ENCODE measurements at places on chromosomes 1 and 21.

- no peak for DNase-seq
Measured at GRCh38 chr1:110190282-110190929, 19.7 kb upstream of the KCNC4 start.

- no peak for DNase-seq
Measured at GRCh38 chr1:208219098-208219658, 25.0 kb downstream of the PLXNA2 start.

- no peak for DNase-seq
Measured at GRCh38 chr1:110606657-110607535, 738 bp upstream of the KCNA2 start.

GRCh38 chr1:32393832-32394140, 455 bp downstream of the BSDC1 start:
- DNase-seq = no peak

DNA sequence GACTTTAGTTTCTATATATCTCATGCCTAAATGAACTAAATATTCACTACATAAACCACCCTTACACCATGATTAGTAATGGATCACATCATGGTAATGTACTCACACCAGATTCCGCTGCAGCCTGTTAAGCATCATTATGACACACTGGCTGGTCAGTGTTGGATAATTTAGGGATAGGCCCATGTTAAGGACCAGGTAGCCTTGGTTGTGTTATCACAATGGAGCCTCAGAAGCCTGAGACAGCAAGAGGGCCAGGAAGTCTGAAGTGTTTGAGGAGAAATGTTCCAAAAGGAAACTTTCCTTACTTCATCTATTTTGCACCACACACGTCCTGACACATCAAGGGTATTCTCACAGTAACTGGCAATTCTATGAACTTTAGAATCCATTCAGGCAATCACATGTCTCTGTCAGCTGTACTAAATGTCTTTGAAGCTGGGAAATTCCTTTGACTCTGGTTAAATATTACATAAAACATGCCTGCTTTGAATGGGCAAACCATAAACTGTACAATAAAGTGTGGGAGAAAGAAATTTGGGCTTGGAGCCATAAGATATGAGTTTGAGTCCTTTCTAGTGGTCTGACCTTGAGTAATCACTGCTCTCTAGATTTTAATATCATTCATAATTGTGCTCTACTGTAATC, 105.3 kb upstream of the DPT start:
- DNase-seq = no peak

DNA sequence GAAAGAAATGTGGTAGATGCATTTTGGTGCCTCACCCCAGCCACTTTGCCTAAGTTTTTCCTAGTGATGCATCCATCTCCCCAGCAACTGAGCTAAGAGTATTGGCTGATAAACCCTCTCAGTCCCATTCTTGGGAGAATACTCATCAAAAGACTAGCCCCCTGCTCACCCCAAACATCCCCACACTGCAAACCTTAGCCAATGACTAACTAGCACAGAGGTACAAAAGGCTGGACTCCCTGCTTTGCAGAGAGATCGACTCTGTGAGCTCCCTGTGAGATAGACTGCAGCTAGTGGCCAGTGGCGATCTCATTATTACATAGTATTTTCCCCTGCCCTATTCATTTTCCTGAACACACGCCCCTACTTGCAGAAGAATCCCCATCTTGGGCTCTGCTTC, 155.3 kb downstream of the HHIPL2 start:
- DNase-seq = peak; percentile 87

GRCh38 chr1:221089803-221090202, 210.6 kb downstream of the HLX start:
- no peak for DNase-seq

GRCh38 chr1:16960560-16961296, 19.7 kb downstream of the MFAP2 start:
- peak; percentile 77 for DNase-seq

GRCh38 chr1:46301808-46302640, 1.4 kb downstream of the LRRC41 start:
- peak; percentile 28 for DNase-seq

DNA sequence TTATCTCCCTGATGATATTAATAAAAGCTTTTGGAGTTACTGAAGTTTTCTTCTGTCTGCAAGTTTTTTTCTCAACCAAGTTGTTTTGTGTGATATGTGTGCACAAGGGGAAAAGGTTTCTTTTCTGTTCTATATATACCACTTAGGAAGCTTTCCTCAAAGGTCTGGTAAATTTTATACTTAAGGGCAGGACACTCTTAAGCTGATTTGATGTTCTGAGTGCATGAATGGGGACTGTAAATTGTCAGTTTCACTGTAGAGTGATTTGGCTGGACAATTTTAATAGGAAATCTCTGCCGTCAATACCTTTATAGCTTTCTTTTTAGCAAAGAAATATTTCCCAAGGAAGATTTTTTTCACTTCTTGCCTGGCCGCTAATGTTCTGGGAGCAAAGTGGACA, 354.7 kb downstream of the TGFB2 start:
- no peak for DNase-seq

DNA sequence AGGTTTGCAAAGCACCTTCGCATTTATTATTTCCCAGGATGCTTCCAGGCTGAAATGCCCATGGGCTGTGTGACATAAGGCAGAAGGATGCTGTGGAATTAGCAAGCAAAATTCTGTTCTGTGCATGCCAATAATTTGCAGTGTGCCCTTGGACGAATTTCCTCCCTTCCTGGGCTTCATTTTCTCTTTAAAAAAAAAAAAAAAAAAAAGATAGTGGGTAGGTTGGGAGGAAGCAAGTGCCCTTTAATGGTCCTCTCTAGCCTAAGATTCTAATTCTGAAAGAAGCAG, 2.5 kb upstream of the ID3 start:
- no peak for DNase-seq

GRCh38 chr1:31605908-31606427, 11.5 kb upstream of the HCRTR1 start:
- DNase-seq = peak; percentile 58

DNA sequence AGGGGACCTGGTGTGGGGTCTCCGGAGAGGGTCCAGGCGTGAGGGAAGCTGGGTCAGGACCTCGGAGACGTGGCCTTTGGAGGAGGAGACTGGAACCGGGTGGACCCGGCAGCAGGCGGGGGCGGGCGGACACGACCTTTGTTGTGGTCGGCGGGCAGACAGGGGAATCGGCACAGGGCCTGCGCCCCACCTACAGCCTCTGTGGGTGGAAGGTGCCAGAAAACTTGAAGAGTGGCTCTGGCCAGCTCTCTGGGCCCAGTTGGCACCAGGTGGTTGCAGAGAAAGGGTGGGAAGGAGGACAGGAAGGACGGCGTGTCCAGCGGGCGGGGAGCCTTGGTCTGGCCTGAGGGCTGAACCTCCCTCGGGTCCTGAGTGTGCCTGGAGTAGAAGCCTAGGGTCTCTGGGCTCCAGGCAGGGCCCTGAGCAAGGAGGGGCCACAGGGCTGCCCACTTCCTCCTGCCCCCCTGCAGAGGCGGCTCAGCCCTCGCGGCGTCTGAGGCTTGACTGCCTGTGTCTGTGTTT, 7.7 kb upstream of the TTLL10 start:
- DNase-seq = no peak

GRCh38 chr1:246607462-246607861, 41.2 kb downstream of the CNST start:
- DNase-seq = no peak

DNA sequence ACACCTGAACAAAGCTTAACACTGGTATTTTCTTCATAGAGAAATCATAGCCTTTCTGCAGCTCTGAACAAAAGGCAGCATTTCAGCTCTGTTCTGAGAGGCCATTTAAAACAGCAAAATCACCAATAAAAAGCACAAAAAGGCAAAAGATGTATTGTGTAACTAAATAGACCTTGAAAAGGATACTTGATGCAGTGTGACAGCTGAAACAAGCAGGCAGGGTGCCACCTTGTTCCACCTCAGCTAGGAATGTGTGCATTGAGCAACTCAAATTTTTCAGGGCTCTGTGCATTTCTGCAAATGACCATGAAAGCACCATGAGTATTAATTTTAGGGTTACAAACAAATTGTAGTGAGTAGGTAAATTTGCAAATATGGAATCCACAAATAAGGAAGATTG, 65.8 kb downstream of the RHOU start:
- DNase-seq = no peak

DNA sequence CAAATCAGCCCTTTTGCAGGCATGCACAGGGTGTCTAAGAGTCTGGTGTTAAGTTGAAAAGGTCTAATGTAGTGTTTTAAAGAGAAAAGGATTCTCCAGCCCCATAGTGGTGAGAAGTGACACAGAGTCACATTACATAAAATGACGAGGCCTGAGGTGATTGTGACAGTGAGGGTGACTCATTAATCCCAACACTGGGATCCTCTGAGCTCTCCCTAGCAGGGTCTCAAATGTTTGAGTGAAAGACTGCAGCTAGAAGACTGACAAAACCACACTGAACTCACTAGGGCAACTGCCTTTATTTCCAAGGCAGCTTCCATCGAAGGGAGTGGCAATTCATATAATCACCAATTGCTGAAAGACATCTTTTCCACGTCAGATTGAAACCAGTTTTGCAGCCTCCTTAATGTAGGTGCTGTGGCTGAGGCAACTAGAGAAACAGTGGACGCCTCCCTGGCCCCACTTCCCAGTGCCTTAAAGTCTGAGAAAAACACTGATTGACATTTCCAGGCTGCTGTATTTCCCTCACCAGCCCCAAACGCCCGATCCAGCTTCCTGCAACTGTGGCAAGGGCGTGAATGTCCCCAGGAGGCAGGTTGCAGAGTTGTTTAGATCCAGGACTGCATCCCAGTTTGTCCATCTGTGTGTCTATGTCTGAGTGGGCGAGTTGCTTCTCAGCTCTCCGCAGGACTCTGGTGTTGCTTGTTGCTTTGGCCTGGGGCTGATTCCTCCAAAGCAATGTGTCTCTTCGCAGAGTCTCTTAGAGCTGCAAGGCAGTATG, 81.4 kb downstream of the RUNX1 start:
- DNase-seq = no peak

GRCh38 chr1:210292231-210292871, 36.4 kb upstream of the HHAT start:
- peak; percentile 26 for DNase-seq

DNA sequence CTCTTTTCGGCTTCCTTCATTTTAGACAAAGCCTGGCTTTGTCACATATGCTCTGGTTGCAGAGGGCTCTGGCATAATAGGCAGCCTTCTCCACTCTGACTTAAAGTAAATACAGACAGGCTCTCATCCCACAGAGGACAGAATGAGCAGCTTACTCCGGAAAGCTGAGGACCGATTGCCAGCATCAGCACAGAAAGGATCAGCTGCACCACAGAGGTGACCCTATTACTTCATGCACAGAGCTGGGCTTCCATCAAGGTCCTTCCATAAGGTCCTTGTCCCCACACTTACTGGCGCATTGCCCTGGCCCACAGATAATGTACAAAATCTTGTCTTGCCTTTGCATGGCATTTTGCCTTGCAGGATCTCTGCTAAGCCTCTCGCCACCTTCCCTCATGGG, 67.6 kb downstream of the SEC16B start:
- no peak for DNase-seq

DNA sequence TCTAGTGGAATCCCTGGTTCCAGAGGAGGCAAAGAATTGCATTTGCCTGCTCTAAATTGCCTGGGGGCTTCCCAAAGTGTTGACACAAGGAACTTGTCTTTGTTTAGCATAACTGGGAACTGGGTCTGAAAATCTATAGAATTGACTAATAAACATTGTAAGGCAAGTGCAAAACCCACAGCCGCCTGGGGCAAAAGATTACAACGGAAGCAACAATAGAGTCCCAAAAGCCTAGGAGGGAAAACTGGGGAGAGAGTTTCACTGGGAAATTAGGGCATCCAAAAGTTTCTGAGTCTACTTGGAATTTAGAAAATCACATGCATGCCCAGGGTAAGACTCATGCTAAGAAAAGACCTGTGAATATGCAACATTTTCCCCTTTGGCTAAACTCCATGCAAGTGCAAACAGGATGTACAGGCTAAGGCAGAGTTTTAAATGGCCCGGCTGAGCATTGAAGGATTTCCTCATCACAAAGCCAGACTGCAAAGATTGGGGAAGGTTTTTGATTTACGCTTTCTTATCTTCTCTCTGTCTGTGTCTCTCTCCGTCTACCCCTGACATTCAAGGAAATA, 725.3 kb upstream of the NCAM2 start:
- DNase-seq = no peak

GRCh38 chr1:90723590-90724108, 6.5 kb upstream of the BARHL2 start:
- no peak for DNase-seq

DNA sequence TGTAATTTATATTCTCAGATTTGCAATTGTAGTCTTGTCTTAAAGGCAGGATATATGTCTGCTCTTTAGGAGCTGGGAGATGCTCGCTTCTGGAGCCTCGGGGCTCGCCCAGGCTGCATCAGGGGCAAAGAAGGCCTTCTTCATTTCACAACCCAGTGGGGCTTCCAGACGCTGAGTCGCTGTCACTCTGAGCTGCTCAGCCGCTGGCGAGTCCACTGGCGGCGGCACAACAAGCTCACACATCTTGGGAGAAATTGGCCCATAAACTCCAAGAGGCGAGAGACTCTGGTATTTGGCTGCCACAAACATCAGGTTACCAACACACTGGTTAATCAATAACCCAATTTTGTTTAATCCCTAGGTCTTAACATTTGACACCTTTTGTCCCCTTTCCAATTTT, 216.6 kb downstream of the ATG4C start:
- DNase-seq = no peak

- no peak for DNase-seq
Measured at GRCh38 chr1:16071614-16072013, 1.8 kb downstream of the FAM131C start.

DNA sequence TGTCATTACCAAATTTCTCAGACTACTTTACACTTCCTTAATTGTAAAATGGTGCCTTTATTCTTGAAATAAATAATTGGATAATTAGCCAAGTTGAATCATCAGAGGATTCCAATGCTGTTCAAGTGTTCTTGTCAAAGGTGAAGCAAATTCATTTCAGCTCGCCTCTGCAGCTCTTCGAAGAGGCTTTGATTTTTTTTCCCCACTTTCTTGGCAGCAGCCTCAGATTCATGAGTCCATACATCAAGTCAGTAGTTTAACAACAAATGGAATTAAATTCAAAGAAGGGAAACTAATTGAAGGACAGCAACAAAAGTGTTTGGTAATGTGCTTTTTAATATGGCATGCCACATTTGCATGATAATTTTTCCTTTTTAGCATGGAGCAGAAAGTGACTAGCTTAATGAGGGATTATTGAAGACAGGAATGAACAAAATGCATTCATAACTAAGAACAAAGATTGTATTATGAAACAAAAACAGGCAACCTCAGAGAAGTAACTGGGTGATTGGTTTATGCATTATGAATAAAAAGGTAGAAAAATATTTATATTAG, 239.0 kb downstream of the USH2A start:
- peak; percentile 50 for DNase-seq

GRCh38 chr1:74467786-74468377, 44.5 kb downstream of the LRRC53 start:
- DNase-seq = no peak

DNA sequence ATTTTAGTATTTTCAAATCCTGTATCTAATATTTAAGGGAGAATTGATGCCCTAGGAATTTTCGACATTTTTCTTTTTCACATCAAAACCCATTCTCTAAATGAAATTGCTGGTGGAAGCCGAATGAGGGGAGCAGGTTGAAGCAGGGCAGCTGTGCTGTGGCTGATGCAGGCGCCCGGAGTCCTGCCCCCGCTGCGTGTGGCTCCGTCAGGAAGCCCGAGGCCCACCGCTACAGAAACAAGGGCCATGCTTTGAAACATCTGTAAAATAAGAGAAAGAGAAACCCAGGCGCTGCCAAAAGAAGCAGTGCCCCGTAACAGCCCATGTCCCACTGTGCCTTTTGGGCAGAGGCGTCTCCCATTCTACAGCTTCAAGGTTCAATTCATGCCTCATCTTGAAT, 41.1 kb downstream of the TENT5C start:
- no peak for DNase-seq

- no peak for DNase-seq
Measured at GRCh38 chr21:42496839-42497202, 797 bp upstream of the RSPH1 start.

Measured in fibroblast of upper back skin (primary cell).